CD8-positive, alpha-beta memory T cell (primary cell): ENCODE measurements at places on chromosomes 5 and 9.
A peak's percentile ranks its signal among the peaks of the same experiment; 100 is the strongest.

DNA sequence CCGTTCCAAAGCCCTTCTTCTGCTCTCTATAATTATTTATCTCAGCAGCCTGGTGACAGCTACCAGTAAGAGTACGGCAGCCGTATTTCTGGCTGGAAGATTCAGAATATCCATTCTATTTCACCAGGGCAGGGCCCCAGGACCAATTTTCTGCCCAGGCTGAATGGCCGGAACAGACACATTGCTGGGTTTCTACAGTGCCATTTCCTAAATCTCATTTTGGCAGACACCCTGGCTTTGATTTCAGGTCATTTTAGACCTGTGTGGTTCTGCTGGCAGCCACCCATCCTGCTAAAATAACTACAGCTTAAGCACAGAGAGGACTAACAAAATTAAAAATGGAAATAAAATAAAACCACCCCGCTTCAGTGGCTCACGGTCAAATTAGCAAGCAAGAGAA, 95.0 kb downstream of the CRB2 start:
- H3K4me1 ChIP-seq = no peaks in the 10 kb centered on the region
- no peak overlapping the region for H3K4me3 ChIP-seq
- DNase-seq = no peak
- H3K36me3 ChIP-seq = no peaks in the 10 kb centered on the region
- H3K27ac ChIP-seq = no peak overlapping the region

GRCh38 chr9:128702445-128702948, at the start of gene PKN3:
Gene PKN3 (plus strand): TSS chr9:128702503. CDS start chr9:128702916, 413 bp downstream.
- H3K36me3 ChIP-seq = no peaks in the 10 kb centered on the region
- peak; percentile 81 for DNase-seq
- H3K27ac ChIP-seq = peak within 1 kb of the TSS; percentile 57

- H3K4me1 ChIP-seq = no peaks in the 10 kb centered on the region
- DNase-seq = no peak
- no peaks in the 10 kb centered on the region for H3K27me3 ChIP-seq
- H3K36me3 ChIP-seq = no peaks in the 10 kb centered on the region
- H3K4me3 ChIP-seq = no peak overlapping the region
Observed at GRCh38 chr5:135186662-135187522, 152.9 kb upstream of the PITX1 start.

DNA sequence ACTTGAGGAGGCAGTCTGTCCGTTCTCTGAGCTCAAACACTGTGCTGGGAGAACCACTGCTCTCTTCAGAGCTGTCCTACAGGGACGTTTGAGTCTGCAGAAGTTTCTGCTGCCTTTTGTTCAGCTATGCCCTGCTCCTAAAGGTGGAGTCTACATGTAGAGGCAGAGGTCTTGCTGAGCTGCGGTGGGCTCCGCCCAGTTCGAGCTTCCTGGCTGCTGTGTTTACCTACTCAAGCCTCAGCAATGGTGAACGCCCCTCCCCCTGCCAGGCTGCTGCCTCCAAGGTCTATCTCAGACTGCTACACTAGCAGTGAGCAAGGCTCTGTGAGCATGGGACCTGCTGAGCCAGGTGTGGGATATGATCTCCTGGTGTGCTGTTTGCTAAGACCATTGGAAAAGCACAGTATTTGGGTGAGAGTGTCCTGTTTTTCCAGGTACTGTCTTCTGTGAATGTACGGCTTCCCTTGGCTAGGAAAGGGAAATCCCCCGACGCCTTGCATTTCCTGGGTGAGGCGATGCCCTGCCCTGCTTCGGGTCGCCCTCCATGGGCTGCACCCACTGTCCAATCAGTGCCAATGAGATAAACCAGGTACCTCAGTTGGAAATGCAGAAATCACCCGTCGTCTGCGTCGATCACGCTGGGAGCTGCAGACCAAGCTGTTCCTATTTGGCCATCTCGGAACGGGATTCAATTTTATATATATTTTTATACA, 58.5 kb downstream of the CNTRL start:
- H3K36me3 ChIP-seq = no peaks in the 10 kb centered on the region
- H3K27me3 ChIP-seq = no peaks in the 10 kb centered on the region
- H3K27ac ChIP-seq = peak overlapping the region; percentile 47
- peaks cover 30% of the 10 kb centered on the region for H3K4me1 ChIP-seq

DNA sequence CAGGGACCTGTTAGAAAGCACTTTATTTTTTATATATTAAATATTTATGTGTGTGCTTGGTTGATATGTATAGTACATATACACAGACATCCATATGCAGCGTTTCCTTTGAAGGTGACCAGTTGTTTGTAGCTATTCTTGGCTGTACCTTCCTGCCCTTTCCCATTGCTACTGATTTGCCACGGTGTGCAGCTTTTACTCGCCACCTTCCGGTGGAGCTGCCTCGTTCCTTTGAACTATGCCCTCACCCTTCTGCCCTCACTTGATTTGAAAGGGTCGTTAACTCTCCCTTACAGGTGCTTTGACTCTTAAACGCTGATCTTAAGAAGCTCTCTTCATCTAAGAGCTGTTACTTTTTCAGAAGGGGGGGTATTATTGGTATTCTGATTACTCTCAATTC, 20.5 kb downstream of the RGMB start:
- H3K36me3 ChIP-seq = no peaks in the 10 kb centered on the region
- no peak overlapping the region for H3K4me3 ChIP-seq
- no peaks in the 10 kb centered on the region for H3K4me1 ChIP-seq
- no peak for DNase-seq

GRCh38 chr5:1034421-1034905, 25.9 kb downstream of the NKD2 start:
- DNase-seq = no peak
- no peaks in the 10 kb centered on the region for H3K4me1 ChIP-seq
- H3K4me3 ChIP-seq = no peak overlapping the region
- H3K36me3 ChIP-seq = no peaks in the 10 kb centered on the region
- H3K27me3 ChIP-seq = no peaks in the 10 kb centered on the region

GRCh38 chr5:57576317-57576716, 93.7 kb upstream of the ACTBL2 start:
- no peaks in the 10 kb centered on the region for H3K4me1 ChIP-seq
- H3K27ac ChIP-seq = no peak overlapping the region
- no peak overlapping the region for H3K4me3 ChIP-seq
- no peaks in the 10 kb centered on the region for H3K36me3 ChIP-seq
- DNase-seq = no peak

DNA sequence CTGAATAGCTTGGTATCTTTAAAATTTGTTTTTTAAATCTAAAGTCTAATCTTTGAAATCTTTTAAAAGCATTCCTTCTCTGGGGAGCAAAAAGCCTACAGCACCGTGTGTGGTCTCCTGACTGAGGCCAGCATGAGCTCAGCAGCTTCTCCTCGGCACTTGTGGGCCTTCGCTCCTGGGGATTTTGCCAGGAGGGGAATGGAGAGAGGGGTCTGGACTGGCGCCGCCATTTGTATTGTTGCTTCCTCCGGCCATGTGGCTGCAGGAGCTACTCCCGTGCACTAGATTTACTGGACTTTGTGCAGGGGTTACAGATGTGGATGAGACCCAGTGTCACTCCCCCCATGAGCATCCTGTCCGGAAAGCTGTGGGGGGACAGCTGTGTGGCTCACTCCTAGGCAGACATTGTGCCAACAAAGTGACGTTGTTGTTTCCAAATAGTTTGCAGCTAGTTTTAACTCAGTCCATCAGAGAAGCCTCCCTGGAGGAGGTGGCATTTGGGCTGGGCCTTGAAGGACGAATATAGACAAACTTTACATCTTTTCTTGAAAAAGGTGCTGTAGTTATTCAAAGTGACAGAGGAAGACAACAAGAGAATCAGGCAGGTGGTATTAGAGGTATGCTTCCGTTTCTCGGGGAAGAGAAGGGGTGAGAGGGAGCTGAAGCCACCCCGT, 6.6 kb downstream of the OLFM1 start:
- no peaks in the 10 kb centered on the region for H3K4me1 ChIP-seq
- H3K27me3 ChIP-seq = no peaks in the 10 kb centered on the region
- H3K27ac ChIP-seq = no peak overlapping the region
- no peak overlapping the region for H3K4me3 ChIP-seq
- no peaks in the 10 kb centered on the region for H3K36me3 ChIP-seq

GRCh38 chr9:133786907-133787753, 49.0 kb upstream of the SARDH start:
- H3K4me1 ChIP-seq = no peaks in the 10 kb centered on the region
- H3K27ac ChIP-seq = no peak overlapping the region
- DNase-seq = no peak
- H3K36me3 ChIP-seq = no peaks in the 10 kb centered on the region

DNA sequence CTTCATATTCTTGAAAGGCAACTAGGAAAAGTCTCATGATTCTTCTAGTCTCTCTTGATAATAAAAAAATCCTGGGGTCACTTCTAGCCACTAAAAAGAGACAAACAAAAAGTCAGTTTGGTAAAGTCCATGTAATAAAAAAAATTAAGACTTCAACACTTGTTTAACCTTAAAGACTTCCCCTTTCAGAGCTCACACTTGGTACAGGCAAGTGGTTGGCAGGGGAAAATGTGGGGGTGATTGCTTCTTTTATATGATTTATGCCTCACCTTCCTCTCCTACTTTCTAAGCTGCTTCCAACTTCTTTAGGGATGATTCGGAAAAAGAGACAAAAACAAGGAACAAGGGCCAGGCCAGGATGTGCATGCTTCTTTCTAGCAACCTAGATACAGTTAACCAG, 5.1 kb upstream of the ERCC6L2 start:
- peaks cover 9% of the 10 kb centered on the region for H3K4me1 ChIP-seq
- DNase-seq = no peak
- H3K27ac ChIP-seq = no peak overlapping the region

DNA sequence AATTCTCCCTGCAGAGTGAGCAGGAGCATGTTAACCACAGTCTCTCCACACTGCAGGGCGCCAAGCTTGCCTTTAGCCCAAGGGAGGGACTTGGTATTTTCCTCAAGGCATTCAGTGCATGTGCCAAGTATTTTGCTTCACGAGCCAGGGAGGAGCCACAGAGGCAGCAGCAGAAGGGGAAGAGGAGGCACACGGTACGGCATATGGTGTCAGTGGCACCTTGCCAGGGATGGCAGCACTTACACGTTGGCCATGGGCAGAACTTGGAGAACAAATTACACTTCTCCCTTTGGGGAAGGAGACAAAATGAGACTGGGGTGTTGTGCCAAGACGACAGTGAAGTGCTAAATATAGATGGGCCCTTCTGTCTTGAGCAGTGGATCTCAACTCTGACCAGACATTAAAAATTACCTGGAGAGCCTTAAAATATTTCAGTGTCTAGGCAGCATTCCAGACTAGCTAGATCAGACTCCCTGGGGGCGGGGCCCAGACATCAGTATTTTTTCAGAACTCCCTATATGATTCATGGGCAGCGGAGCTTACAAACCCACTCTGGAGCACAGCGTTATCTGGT, 155.8 kb downstream of the DRD1 start:
- no peaks in the 10 kb centered on the region for H3K4me1 ChIP-seq
- DNase-seq = no peak
- no peaks in the 10 kb centered on the region for H3K36me3 ChIP-seq
- H3K27me3 ChIP-seq = no peaks in the 10 kb centered on the region

DNA sequence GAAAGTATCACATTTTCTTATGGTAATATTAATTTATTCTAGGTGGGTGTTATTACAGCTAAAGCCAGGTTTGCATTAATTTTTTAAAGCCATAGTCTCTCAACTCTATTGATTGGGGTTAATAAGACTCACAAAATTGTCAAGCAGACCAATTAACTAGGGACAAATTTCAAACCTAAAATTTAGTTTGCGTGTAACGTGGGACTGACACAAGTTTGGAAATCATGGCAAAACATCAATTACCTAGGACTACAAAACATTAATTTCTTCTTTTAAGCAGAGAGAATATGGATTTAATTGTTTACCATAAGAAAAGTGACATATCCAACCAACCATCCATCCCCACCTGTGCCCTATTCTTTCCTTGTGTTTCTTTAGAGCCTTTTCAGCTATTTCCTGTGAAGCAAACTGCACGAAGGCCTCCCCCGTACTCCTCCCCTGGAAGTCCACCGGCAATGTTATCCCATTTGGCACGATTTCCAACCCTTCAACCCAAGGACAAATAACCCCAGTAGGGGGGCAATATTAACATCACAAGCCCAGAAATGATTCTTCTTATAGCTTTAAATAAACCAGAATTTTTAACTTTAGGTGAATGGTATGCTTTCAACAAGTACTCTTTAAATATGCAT, 4.4 kb downstream of the HNRNPH1 start:
- H3K27me3 ChIP-seq = no peaks in the 10 kb centered on the region
- peak overlapping the region; percentile 27 for H3K4me3 ChIP-seq
- no peak for DNase-seq
- peaks cover 71% of the 10 kb centered on the region for H3K36me3 ChIP-seq

- no peak for DNase-seq
- H3K27ac ChIP-seq = no peak overlapping the region
- no peak overlapping the region for H3K4me3 ChIP-seq
- H3K4me1 ChIP-seq = no peaks in the 10 kb centered on the region
- no peaks in the 10 kb centered on the region for H3K36me3 ChIP-seq
- H3K27me3 ChIP-seq = no peaks in the 10 kb centered on the region
Observed at GRCh38 chr5:64206653-64207052, 41.0 kb downstream of the RNF180 start.

DNA sequence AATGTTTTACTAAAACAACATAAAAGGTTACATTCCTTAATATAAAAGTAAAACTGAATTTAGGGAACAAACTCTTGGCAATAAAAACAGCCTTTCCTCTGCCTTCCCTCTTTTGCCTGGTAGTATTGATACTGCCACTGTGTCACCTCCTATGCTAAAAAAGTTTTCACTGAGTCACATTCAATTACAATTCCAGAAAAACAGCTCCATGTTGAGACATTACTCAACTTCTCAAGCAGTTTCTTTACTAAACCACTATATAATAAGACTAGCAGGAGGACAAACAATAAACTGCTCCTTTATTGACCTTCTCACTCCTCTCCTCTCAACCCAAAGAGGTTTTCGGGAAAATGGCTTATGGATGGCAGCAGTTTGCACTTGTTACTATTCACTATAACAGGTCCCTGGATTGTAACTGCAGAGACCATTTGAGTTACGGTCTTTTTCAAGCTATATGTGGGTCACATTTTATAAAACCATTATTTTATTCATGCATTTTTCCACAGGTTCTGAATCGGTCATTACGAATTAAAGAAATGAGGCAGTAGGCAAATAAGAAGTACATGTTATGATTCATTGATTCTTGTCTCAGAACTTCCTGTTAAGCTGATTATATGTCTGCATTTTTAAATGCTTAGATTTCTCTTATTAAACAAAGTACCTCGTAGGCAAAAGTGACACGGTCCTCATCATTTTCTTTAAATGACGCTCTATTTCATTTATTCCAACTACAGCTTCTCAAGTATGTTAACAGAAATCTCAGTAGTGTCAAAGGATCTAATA, 2.1 kb downstream of the ZDHHC21 start:
- H3K4me3 ChIP-seq = no peak overlapping the region
- H3K27ac ChIP-seq = no peak overlapping the region
- H3K36me3 ChIP-seq = no peaks in the 10 kb centered on the region
- H3K27me3 ChIP-seq = no peaks in the 10 kb centered on the region
- H3K4me1 ChIP-seq = peaks cover 10% of the 10 kb centered on the region

DNA sequence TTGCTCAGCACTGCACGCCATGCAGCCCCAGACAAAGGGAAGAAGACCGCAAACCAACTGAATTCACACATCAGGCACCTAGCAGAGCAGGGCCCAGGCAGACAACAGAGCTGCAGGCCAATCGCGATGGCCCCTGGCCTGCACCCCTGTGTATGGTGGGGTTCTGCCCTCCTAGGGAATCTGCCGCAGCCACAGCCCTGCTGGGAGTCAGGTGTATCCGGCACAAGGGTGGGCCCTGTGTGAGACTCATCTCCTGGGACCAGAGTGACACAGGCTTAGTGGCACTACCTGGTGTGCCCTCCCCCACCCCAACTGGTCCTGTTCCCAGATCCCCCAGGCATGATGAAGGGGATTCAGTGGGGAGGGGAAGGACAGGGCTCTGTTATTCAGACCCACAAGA, 122.8 kb downstream of the ATPSCKMT start:
- no peak for DNase-seq
- H3K27me3 ChIP-seq = no peaks in the 10 kb centered on the region
- H3K27ac ChIP-seq = no peak overlapping the region
- H3K4me3 ChIP-seq = no peak overlapping the region
